ENCODE measurements at places on chromosomes 4 and X. TPM values are rescaled to one million over a fixed set of nuclear protein-coding genes. Genes with fewer than 3 reads are reported as not detected.

The DCHS2 gene
- 0.18 TPM for total RNA-seq

The UGT2A1 gene
- not detected for total RNA-seq

GRCh38 chr4:41709844-41710481 is 38.6 kb downstream of the PHOX2B start:
- H3K4me1 ChIP-seq = no peaks in the 10 kb centered on the region
- H3K27me3 ChIP-seq = no peaks in the 10 kb centered on the region
- H3K27ac ChIP-seq = no peak overlapping the region
- DNase-seq = no peak
- no peak overlapping the region for H3K4me3 ChIP-seq

- no peaks in the 10 kb centered on the region for H3K27me3 ChIP-seq
- H3K27ac ChIP-seq = no peak overlapping the region
- no peaks in the 10 kb centered on the region for H3K36me3 ChIP-seq
- H3K4me3 ChIP-seq = no peak overlapping the region
- no peaks in the 10 kb centered on the region for H3K4me1 ChIP-seq
Measured at GRCh38 chrX:11185861-11186260, 74.7 kb downstream of the HCCS start.

GRCh38 chrX:13933851-13934250 is 95.8 kb downstream of the GEMIN8 start:
- H3K27ac ChIP-seq = no peak overlapping the region
- peaks cover 5% of the 10 kb centered on the region for H3K4me1 ChIP-seq
- DNase-seq = no peak

DNA sequence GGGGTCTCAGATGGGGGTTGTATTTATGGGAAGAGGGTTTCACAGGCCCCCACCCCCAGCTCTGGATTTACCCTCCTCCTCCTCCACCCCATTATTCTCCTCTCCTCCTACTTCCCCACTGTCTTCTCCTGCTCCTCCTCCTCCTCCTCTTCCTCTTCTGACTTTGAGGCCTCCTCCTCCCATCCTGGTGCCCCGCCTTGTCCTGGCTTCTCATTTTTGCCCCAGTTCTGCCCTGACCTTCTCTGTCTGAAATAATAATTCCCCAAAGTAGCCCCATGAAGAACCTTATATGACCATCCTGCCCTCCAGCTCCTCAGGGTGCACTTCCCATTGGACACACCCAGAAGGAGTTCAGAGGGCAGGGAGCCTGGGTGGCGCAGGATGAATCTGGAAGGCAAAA is 351.4 kb upstream of the GATB start:
- no peak overlapping the region for H3K27ac ChIP-seq
- DNase-seq = no peak
- peaks cover 15% of the 10 kb centered on the region for H3K4me1 ChIP-seq
- H3K36me3 ChIP-seq = no peaks in the 10 kb centered on the region
- no peak overlapping the region for H3K4me3 ChIP-seq
- H3K27me3 ChIP-seq = no peaks in the 10 kb centered on the region

Measured in gastrocnemius medialis (tissue), 4 donors.